ENCODE measurements at places on chromosomes 1 and 21.

DNA sequence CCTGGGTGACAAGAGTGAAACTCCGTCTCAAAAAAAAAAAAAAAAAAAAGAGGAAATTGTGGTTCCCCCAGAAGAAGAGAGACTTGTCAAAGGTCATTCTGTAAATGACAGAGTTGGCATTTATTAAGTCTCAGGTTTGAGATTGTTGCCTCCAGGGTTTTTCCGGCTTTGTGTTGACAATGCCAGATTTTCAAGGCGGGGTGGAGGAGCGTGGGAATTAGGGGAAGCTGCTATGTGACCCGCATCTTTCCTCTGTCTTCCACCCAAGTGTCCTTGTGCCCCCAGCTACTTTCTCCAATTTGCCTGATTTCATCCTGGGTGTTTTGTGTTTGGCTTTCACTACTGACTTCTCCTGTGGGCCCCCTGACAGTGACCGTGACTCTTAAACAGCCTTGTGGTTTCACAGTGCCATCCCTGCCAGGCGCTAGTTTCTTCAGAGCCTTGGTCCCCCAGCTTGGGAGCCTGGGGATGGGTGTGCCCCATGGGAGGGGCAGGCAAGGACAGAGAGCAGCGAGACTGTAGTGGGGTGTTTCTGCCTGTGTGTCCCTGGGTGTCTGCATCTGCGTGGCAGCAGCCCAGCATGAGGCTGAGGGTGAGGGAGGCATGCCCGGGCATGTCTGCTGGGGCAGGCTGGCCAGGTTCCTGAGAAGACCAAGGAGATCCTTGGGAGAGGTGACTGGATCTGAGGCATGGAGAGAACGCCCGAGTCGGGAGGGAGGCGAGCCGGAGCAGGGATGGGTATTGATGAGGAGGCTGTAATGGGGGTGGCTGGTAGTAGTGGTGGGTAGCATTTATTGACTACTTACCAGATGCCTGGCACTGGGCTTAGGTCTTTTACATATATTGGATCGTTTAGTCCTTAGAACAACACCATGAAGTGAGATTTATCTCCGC is 46.3 kb downstream of the IER5 start:
- DNase-seq: peak; percentile 46

- DNase-seq: no peak
Measured at GRCh38 chr1:84271441-84272151, 29.9 kb upstream of the SAMD13 start.

- DNase-seq: no peak
Measured at GRCh38 chr1:203269654-203270020, 35.7 kb upstream of the BTG2 start.

DNA sequence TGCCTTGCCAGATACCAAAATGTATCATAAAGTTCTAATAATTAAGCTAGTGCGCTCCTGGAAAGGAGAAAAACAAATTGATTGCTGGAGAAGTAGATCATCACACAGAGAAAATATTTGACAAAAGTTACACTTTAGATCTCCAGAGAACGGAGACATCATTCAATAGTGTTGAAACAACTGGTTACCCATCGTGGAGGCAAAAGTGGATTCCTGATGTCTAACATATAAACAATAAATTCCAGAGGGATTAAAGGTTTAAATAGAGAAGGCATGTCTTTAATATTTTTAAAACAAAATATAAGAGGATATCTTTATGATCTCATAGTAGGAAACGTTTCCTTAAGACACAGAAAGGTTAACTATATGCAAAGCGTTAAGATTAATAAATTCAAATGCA is 41.0 kb downstream of the NRIP1 start:
- no peak for DNase-seq

- DNase-seq: no peak
Measured at GRCh38 chr21:25485914-25486313, 121.4 kb downstream of the MRPL39 start.

Measured in activated CD4-positive, alpha-beta T cell treated with anti-CD3 and anti-CD28 coated beads, Interleukin-2, Interleukin-4, amounts not matched to agents 100 ng/mL and 50 ng/mL, durations not matched to agents 16 hours and 8 hours (primary cell).